ENCODE measurements at places on chromosomes 6 and 20.
A peak's percentile ranks its signal among the peaks of the same experiment; 100 is the strongest.

- no peak for DNase-seq
Measured at GRCh38 chr20:16472045-16472872, 101.0 kb downstream of the KIF16B start.

- DNase-seq: no peak
Measured at GRCh38 chr6:142313284-142313683, 11.5 kb downstream of the ADGRG6 start.

DNA sequence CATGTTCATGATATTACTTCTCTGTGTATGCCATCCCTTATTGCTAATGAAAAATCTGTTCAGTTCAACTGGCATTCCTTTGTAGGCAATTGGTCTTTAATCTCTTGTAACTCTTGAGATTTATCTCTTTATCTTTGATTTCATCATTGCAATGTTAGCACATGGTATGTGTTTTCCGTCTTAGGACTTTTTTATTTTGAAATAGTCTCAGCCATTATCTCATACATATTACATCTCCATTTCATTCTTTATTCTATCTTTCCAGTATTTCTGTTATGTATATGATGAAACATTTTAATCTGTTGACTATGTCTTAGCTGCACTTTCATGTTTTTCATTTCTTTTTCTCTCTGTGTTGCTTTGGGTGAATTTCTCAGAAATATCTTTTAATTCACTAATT, 58.1 kb downstream of the VSTM2L start:
- no peak for DNase-seq

DNA sequence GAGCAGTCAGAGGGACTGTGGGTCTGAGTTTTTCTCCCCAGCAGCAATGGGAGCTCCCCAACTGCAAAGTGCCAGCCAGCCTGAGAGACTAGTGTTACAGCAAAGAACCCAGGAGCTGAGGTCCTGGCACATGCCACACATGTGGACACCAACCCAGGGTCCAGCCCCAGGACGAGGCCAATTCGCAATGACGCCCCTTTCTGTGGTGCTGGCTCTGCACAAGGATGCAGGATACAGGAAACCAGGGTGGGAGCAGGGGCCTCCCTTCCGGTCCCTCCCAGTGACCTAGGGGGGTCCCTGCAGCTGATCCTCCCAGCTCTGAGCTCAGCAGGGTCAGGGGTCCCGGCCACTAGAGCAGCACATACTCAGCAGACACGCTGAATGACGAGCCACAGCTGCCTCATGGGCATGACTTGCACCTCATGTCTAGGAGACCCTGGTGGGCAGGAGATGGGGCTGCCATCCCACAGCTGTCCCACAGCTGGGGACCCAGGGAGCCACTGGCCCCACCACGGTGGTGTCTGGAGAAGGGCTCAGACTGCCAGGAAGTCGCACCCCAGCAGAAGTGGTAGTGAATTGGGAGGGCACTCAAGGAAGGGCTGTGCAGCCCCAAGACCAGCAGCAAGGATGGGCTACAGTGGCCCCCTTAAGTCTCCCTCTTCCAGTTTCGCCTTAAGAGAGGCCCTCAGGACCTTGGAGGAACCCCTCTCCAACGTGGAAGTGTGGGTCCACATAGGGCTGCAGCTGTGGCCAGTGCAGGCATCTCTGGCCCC, 3.6 kb downstream of the ARFRP1 start:
- DNase-seq: peak; percentile 67

DNA sequence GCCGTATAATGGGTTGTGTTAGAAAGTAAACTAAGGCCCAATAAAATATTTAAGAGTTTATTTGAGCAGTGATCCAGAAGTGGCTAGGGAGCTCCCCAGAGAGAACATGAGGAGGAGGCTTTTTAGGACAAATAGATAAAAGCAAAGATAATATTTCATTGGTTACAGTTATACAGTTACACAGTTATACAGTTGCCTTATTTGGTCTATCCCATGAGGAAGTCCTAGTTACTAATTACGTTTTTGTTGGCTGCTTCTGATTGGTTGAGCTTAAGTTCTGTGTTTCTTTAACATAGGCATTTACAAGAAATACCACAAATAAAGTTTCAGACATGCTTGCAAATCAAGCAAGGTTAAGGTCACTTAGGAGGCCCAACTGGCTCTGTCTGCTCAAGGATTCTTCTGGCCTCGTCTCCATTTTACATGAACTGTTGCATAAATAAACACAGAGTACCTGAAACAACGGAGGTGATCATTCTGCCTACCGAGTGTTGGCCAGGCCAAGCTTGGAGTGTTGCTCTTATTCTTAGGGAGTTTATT, 7.0 kb downstream of the UBD start:
- DNase-seq: no peak

- DNase-seq: no peak
Measured at GRCh38 chr20:15603978-15604805, 969.1 kb downstream of the KIF16B start.

DNA sequence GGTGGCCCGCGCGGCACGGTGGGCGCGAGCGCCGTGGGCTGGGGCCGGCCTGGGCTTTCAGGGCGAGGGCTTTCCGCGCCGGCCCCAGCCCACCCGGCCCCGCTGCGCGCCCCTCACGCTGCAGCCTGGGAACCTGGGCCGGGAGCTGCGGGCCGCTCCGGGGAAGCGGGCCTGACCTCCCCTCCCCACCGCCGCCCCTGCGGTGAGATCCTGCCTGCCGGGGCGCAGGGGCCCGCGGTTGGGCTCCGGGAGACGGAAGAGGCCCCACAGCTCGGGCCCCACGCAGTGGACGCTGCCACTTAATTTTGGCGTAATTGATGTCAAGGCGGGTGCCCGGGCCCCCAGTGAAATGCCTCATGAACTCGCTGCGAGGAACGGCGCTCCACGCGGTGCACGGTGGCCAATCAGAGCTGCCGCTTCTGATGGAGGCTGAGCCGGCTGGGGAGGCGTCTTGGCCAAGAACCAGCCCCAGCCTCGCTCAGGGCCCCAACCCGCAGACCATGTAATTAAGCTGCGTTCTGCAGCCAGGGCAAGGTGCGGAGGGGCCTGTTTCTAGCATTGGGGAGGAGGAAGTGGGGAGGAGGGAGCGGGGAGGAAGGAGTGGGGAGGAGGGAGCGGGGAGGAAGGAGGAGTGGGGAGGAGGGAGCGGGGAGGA, 96.1 kb upstream of the BHLHE23 start:
- peak; percentile 83 for DNase-seq

DNA sequence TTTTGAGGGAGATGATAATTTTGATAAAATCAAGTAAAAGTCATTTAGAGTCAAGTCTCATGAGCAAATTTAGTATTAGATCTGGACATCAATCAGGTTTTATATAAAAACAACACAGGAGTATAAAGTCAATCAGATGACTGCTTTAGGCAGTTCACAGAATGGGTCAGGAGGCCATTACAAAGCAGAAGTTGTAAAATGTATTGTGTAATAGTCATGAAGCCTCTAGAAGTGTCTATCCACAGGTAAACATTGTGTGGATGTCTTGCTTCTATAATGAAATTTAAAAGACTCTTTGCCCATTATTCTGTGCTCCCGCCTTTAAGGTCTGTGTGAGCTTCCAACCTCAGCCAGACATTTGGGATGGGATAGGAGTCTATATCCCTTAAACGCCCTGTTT, 28.8 kb downstream of the MAP7 start:
- no peak for DNase-seq

GRCh38 chr6:158060455-158061360, 79.0 kb downstream of the SYNJ2 start:
- peak; percentile 97 for DNase-seq

GRCh38 chr6:168394606-168395005, 46.4 kb upstream of the SMOC2 start:
- no peak for DNase-seq

DNA sequence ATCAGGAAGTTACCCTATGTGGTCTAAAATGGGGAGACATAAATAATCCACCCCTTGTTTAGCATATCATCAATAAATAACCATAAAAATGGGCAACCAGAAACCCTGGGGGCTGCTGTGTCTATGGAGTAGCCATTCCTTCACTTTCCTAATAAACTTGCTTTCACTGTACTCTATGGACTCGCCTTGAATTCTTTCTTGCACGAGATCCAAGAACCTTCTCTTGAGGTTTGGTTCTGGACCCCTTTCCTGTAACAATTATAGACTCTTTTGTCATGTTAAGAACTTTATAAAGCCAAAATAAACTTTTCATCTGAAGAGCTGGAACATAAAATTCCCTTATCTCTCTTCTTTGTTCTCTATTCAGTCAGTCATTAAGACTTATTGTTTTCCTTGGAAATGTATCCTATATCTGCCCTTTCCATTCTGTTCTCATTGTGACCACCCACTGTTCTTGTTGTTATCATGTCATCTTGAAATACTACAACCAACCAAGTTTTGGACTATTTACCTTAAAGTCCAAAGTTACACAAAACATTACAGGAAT, 29.3 kb upstream of the ZBTB24 start:
- DNase-seq: no peak

DNA sequence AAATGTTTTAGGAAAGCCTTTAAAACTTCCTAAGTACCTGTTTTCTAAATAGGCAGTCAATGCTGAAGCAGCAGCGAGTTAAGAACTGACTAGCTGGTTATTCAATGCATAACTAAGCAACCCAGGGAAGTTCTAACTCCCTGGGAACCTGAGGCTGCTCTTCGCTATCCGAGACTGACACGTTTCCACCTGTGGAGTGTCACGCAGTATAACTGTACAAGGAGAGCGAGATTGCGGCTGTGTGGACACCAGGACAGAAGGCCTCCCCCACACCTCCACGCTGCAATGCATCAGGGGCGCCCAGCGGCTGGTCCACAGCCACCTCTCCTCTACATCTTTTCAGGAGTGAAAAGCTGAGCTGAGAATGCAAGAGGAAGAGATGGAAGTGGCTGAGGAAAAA, 8.0 kb downstream of the PXDC1 start:
- DNase-seq: no peak

DNA sequence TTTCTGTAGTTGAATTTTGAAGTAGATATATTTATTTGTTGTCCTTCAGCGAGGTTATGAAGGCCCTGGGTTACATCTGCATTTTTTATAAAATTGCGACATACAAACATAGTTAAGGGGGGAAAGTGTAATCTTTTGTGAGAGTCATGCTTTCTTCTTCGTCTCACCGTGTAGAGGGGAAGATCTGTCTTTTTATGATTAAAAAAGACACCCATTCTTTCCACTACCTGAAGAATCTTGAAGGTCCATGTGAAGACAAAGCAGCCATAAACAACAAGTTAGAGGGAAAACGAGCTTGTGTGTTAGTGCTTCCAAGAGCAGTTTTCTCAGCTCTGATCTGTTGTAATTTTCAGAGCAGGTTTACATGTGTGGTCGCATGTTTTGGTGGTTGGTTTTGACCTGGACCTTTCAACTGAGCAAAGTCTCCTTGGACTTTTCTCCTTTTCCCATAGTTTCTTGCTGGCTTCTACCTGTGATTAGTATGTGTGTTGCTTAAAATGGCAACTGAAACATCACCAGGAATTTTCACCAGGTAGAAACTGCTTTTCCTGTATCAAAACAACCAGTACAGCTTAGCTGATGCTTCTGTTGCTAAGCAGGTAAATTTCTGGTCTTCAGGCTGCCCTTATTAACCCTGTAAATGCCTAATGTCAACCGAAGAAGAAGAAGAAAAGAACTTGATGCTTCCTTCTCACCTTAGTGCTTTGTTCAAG, 37.3 kb downstream of the RREB1 start:
- DNase-seq: no peak

DNA sequence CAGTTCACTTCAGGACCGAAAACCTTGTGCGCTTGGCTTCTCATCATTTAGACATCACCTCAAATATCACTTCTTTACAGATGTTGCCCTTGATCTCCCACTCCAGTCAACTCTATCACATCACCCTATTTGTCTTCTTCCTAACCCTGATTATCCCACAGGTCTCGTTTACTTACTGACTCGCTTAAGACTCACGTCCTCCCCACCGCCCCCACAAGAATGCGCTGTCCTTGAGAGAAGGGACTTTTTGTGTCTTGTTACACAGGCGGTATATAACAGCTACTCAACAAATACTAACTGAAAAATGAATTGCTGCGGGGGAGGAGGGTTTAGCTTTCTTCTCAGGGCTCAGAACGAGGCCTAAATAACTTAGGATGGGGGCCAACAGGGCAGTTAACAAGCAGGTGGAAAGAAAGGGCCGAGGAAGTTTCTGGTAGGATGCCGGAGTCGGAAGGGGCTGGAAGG, 527 bp downstream of the TOMM34 start:
- DNase-seq: no peak

DNA sequence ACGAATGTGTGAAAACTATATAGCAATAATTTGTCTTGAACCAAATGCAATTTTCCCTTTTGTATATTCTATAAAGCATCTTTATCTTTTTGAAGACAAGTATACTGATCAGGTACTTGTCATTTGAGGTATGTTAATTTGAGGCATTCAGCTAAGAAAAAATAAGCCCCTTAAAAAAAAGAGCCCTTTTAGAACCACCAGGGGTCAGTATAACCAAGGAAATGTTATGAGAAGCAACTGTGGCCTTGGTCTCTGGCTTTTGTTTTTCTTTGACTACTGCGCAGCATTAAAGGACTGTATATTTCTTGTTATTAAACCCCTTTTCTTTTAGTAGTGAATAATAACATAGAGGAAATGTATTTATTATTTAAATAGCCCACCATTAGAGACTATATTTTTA, 43.1 kb downstream of the CD109 start:
- no peak for DNase-seq
